ENCODE measurements at places on chromosomes 4 and X. TPM values are rescaled to one million over a fixed set of nuclear protein-coding genes. Genes with fewer than 3 reads are reported as not detected.

GRCh38 chrX:105349476-105349875 lies 129.0 kb upstream of the TEX13A start:
- H3K27ac ChIP-seq: no peak overlapping the region
- H3K4me1 ChIP-seq: no peaks in the 10 kb centered on the region
- DNase-seq: no peak
- H3K4me3 ChIP-seq: no peak overlapping the region
- H3K36me3 ChIP-seq: peaks cover 7% of the 10 kb centered on the region
- H3K27me3 ChIP-seq: no peaks in the 10 kb centered on the region

- DNase-seq: no peak
- peaks cover 4% of the 10 kb centered on the region for H3K36me3 ChIP-seq
- H3K27ac ChIP-seq: no peak overlapping the region
- H3K4me3 ChIP-seq: no peak overlapping the region
Observed at GRCh38 chr4:182832352-182833120, 84.7 kb downstream of the DCTD start.

GRCh38 chr4:159010563-159011260 lies 92.2 kb upstream of the RAPGEF2 start:
- H3K36me3 ChIP-seq: no peaks in the 10 kb centered on the region
- peaks cover 36% of the 10 kb centered on the region for H3K27me3 ChIP-seq
- no peak overlapping the region for H3K4me3 ChIP-seq
- H3K4me1 ChIP-seq: peaks cover 36% of the 10 kb centered on the region

DNA sequence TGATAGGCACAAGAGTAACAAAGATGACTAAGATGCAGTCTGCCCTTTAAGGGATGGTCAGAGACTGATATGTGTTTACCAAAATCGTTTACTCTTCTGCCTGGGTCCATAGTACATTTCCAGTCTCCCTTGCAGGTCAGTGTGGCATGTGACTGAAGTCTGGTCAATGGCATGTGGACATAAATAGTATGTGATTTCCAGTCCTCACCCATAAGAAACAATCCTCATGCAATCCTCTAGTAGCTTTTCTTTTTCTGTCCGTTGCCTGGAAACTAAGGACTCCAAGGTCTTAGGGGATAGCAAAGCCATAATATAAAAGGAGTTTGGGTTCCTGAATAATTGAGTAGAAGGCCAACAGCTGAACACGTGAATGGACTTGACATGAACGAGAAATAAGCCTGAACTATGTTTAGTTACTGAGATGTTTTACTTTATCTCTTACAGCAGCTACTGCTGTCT lies 1.1 kb downstream of the SLC9B2 start:
- no peaks in the 10 kb centered on the region for H3K36me3 ChIP-seq
- H3K4me3 ChIP-seq: peak overlapping the region; percentile 85
- H3K27ac ChIP-seq: no peak overlapping the region
- no peak for DNase-seq

GRCh38 chr4:4271912-4272311 lies 18.0 kb downstream of the LYAR start:
- no peak overlapping the region for H3K4me3 ChIP-seq
- peaks cover 57% of the 10 kb centered on the region for H3K36me3 ChIP-seq
- no peaks in the 10 kb centered on the region for H3K27me3 ChIP-seq
- no peak for DNase-seq
- H3K27ac ChIP-seq: no peak overlapping the region

- DNase-seq: no peak
- peaks cover 27% of the 10 kb centered on the region for H3K4me1 ChIP-seq
- no peak overlapping the region for H3K4me3 ChIP-seq
- no peak overlapping the region for H3K27ac ChIP-seq
- H3K27me3 ChIP-seq: no peaks in the 10 kb centered on the region
- H3K36me3 ChIP-seq: no peaks in the 10 kb centered on the region
Observed at GRCh38 chr4:182478475-182478874, 235.3 kb downstream of the TENM3 start.

DNA sequence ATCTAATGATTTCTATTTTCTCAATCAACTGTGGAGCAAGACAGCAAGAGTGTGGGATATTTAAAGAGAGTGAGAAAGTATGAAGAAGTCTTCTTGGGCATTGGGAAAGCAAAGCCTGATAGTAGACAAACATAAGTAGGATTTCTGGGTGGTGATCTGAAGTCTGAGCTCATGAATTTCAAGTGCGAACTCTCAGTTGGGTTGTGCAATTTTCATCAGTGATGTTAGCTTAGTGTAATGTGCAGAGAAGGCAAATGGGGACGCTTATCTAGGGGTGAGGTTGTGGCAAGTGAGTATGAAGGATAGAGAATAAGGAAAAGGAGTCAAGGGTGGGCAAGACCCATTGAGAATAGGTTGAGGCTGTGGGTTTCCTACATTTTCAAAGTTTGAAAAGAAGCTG lies 23.7 kb downstream of the VGLL1 start:
- H3K4me1 ChIP-seq: no peaks in the 10 kb centered on the region
- no peak overlapping the region for H3K27ac ChIP-seq
- H3K36me3 ChIP-seq: no peaks in the 10 kb centered on the region
- no peak for DNase-seq
- no peak overlapping the region for H3K4me3 ChIP-seq

PIGA gene
- total RNA-seq: 10.6 TPM
